Astrocyte of the spinal cord (primary cell): ENCODE measurements at places on chromosomes 7 and 10.

GRCh38 chr10:71112138-71112785 is 100.1 kb upstream of the UNC5B start:
- DNase-seq: no peak

GRCh38 chr7:82167558-82168314 is 275.8 kb downstream of the CACNA2D1 start:
- DNase-seq: no peak

DNA sequence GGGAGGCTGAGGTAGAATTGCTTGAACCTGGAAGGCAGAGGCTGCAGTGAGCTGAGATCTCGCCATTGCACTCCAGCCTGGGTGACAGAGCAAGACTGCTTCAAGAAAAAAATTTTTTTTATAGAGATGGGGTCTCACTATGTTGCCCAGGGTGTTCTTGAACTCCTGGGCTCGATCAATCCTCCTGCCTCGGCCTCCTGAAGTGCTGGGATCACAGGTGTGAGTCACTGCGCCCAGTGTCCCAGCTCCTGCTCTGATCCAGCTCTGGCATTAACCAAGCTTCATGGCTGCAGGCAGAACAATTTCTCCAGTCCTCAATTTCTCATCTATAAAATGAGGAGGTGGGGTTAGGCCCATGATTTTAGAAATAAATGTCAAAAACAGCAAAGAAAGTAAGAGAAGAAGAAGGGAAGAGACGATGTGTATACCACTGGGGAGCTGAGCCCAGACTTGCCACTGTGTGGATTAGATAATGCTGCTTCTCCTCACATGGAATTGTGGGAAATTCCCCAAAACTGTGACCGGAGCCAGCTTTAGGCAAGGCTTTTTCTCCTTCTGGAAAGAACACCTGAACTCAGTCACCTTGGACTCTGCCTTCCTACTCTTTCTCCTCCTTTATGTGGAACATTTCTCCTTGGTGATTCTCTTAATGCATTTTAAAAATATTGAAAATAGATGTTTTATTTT is 25.5 kb downstream of the IL15RA start:
- no peak for DNase-seq

GRCh38 chr10:71331736-71332135 is 12.7 kb downstream of the SLC29A3 start:
- no peak for DNase-seq

GRCh38 chr10:22086730-22087401 is 83.3 kb upstream of the DNAJC1 start:
- DNase-seq: peak; percentile 82

GRCh38 chr10:124473070-124473469 is 11.4 kb downstream of the LHPP start:
- DNase-seq: no peak

DNA sequence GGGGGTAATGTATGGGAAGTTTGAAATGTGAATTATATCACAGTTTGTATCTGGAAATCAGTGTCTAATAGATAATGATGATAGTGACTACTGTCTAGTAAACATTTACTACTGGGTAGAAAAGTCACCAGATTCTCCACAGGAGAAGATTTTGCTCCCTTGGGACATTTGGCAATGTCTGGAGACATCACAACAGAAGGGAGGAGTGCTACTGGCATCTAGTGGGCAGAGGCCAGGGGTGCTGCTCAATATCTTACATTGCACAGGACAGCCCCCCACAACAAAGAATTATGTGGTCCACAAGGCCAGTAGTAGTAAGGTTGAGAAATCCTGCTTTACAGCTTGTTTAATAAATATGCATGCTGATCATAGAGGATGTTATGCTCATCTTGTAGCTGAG is 92.3 kb upstream of the PRPS1L1 start:
- peak; percentile 12 for DNase-seq

DNA sequence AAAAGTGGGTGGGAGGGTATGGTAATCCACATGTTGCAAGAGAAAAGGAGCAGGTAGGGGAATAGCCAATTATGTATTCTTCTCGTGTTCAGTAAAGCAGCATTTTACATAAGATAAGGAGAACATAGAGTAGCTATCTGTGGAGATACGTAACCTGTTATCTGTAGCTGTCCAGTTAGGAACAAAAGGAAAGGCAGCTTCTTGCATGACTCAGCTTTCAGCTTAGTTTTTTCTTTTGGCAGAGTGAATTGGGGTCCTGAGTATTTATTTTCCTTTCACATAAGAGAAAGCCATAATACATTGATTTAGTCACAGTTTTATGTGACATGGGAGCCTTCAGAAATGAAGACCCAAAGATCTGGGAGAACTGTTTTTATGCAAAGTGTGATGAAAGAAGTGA is 116.7 kb upstream of the IMMP2L start:
- no peak for DNase-seq

GRCh38 chr10:97903128-97904017 is 53.7 kb downstream of the GOLGA7B start:
- no peak for DNase-seq

- no peak for DNase-seq
Measured at GRCh38 chr7:23590529-23590928, 6.7 kb upstream of the CCDC126 start.

DNA sequence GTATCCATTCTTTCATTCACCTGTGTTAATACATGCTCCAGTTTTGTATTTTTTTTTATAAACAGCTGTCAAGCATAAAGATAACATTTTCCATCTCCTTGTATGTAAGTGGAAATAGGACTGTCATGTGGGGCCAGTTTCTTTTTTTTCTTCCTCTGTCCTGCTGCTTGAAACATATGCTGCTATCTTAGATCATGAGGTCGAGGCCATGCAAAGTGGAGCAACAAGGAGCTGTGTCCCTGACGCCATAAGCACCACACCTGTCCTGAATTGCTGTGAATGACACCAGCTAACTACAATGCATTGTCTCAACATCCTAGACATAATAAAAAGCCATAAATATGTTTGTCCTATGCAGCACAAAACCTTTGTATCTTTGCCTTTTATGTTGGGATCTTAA is 37.7 kb upstream of the SLC26A4 start:
- no peak for DNase-seq

GRCh38 chr7:26937939-26938623 is 73.7 kb upstream of the SKAP2 start:
- no peak for DNase-seq

GRCh38 chr10:95664543-95664942 is 8.0 kb upstream of the ALDH18A1 start:
- DNase-seq: peak; percentile 28

- DNase-seq: peak; percentile 22
Measured at GRCh38 chr7:21911341-21911875, 34.3 kb downstream of the CDCA7L start.

- DNase-seq: no peak
Measured at GRCh38 chr7:109449760-109450159, 880.1 kb downstream of the DNAJB9 start.
